ENCODE measurements at places on chromosomes 4 and X. TPM values are rescaled to one million over a fixed set of nuclear protein-coding genes. Genes with fewer than 3 reads are reported as not detected.
A peak's percentile ranks its signal among the peaks of the same experiment; 100 is the strongest.

- H3K27ac ChIP-seq = no peak overlapping the region
- H3K4me1 ChIP-seq = no peaks in the 10 kb centered on the region
- no peak overlapping the region for H3K4me3 ChIP-seq
- no peaks in the 10 kb centered on the region for H3K27me3 ChIP-seq
Observed at GRCh38 chrX:10203617-10204016, 46.8 kb downstream of the CLCN4 start.

GRCh38 chr4:109334129-109335105, 32.0 kb upstream of the COL25A1 start:
- H3K4me1 ChIP-seq = no peaks in the 10 kb centered on the region
- H3K27ac ChIP-seq = no peak overlapping the region
- H3K4me3 ChIP-seq = no peak overlapping the region

- peak within 1 kb of the TSS; percentile 77 for H3K27ac ChIP-seq
- peaks cover 7% of the 10 kb centered on the region for H3K36me3 ChIP-seq
- no peaks in the 10 kb centered on the region for H3K27me3 ChIP-seq
- H3K4me1 ChIP-seq = peaks cover 13% of the 10 kb centered on the region
Observed at GRCh38 chrX:79366873-79367749, at the start of gene ITM2A. TSS of gene ITM2A (minus strand) at chrX:79367334. CDS start at chrX:79367215, 119 bp downstream.

- no peak overlapping the region for H3K27ac ChIP-seq
- no peak overlapping the region for H3K4me3 ChIP-seq
- DNase-seq = no peak
Observed at GRCh38 chr4:48315728-48316630, 25.4 kb upstream of the SLAIN2 start.

DNA sequence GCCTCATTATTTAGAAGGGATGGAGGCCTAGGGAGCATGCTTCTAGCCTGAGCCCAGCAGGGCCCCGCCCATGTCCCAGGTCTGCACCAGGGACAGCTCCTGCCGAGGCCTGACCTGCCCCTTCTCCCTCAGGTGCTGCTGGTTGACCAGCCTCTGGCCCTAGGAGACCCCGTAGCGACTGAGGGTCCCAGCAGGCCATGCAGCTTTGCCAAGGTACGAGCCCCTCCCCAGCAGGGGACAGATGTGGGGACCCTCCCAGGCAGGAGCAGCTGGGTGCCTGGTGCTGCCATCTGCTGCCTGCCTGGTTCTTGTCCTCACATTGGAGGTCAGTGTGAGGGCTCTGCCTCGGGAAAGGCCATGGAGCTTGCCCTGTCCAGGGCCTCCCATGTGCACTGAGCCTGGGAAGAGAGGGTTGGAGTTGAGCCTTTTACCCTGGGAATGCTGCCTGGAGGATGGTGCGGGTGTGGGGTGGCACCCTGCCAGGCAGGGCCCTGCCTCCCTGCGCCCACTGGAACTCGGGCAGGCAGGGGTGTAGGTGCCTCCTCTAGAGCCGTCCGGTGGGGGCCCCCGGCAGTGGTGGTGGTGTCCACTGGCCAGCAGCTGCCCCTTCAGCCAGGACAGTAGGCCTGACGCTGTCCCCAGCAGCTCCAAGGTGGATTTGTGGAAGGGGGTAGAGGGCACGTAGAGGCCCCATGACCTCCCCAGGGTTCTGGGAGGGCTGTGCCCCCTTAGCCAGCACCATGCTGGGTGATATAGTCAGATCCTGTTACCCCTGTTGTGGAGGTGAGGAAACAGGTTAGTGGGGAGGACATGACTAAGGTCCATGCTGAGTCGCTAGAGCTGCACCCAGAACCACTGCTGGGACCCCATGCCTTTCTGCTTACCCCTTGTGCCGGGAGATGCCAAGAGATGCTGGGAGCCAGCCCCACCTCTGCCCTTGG, 2.2 kb upstream of the MSANTD1 start:
- H3K36me3 ChIP-seq = no peaks in the 10 kb centered on the region
- DNase-seq = no peak
- no peak overlapping the region for H3K4me3 ChIP-seq

Gene TCEAL6
- not detected for total RNA-seq

DNA sequence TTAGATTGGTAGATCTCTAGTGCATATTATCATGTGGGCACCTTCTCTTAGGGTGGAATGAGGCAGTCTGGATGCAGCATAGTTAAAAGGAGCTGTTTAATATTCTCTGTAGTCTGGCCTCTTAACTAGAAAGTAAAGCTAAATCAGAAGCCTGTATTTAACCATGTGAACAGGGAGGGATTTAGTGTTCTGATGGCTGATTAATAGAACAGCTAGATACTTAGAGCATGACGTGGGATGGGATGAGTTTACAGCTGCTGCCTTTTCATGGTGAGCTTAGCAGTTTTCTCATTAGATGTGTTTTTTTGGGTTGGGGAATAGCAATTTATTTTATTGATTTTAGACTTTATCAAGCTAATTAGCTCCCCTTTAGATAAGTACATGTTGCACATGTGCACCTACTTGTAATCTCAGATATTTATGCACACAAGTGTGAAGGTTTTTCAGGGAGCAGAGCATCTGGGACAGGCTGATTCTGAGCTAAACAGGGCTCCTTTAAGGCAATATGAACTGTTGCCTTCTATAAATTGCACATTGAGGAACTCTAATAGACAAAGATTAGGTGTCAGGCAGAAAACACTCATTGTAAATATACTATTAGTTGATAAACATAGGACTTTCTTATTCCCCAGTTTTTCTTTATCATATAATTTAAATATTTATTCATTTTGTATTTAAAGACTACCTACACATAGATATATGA, 34.1 kb downstream of the YIPF6 start:
- no peaks in the 10 kb centered on the region for H3K4me1 ChIP-seq
- H3K4me3 ChIP-seq = no peak overlapping the region
- no peak overlapping the region for H3K27ac ChIP-seq
- H3K36me3 ChIP-seq = peaks cover 19% of the 10 kb centered on the region
- H3K27me3 ChIP-seq = no peaks in the 10 kb centered on the region

GRCh38 chr4:111946800-111947199, 198.5 kb upstream of the FAM241A start:
- H3K27me3 ChIP-seq = no peaks in the 10 kb centered on the region
- H3K27ac ChIP-seq = no peak overlapping the region

GRCh38 chrX:10633722-10634121, 13.3 kb upstream of the MID1 start:
- no peaks in the 10 kb centered on the region for H3K27me3 ChIP-seq
- H3K4me1 ChIP-seq = no peaks in the 10 kb centered on the region
- DNase-seq = no peak

DNA sequence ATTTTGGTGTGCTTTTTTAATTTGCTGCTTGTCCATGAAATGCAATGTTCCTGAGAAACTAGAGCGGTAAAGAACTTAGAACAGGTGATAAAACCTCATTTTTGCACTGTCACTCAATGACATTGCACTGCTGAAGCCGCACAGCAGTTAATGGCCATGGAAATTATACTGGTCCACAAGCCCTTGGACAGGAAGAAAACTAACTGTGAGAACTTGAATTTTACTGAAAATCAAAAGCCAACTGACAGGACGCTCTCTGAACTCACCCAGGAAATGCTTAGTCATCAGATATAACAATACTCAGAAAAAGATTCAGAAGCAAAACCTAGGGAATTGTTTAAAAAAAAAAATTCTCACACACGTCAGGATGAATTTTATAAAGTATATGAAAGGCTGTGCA, 246.4 kb upstream of the SLC7A11 start:
- H3K27me3 ChIP-seq = no peaks in the 10 kb centered on the region
- H3K4me1 ChIP-seq = no peaks in the 10 kb centered on the region
- no peaks in the 10 kb centered on the region for H3K36me3 ChIP-seq
- no peak for DNase-seq
- H3K27ac ChIP-seq = no peak overlapping the region

DNA sequence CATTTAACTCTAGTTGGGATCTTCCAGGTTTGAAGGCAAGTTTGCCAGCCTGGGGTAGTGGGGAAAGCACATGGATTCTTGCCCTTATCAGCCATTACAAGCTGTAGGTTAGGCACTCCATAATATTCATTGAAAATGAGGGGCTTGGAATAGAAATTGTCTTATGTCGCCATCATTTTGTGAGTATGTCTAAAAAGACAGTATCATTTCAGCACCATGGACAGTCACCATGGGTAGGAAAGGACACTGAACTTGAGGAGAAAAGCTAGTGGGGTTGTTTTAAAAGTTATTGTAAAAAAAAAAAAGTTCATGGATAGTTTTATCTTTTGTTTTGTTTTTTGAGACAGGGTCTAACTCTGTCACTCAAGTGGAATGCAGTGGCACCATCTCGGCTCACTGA, 356.1 kb downstream of the HNRNPD start:
- no peaks in the 10 kb centered on the region for H3K4me1 ChIP-seq
- no peak overlapping the region for H3K27ac ChIP-seq
- H3K27me3 ChIP-seq = no peaks in the 10 kb centered on the region
- H3K4me3 ChIP-seq = no peak overlapping the region
- H3K36me3 ChIP-seq = no peaks in the 10 kb centered on the region

DNA sequence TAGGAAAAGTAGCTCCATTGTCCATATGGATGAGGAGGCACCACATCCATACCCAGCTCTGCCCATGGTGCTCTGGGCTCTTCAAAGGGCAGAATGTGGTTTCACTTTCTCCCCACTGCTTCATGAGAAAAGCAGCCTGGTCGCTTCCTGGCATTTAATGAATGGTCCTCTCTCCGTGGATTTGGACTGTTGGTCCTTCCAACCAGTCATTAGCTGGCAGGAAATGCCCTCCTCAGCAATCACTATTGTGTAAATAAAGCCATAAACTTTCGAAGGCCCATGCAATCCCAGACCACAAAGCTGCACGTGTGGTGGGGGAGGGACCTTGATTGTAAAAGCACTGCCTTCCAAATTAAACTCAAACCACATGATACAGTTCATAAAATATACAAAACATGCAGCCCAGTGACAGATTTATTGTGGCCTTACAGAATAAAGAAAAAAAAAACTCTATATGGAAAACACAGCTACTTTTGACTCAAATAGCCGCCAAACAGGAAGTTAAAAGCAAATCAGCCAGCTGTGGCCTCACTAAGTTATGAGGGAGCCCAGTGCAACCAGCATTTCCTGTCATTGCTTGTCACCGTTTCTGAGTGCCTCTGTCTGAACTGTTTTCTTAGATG, 8.1 kb downstream of the MBNL3 start:
- peak overlapping the region; percentile 67 for H3K27ac ChIP-seq
- no peaks in the 10 kb centered on the region for H3K27me3 ChIP-seq
- DNase-seq = peak; percentile 28
- peaks cover 25% of the 10 kb centered on the region for H3K4me1 ChIP-seq
- H3K36me3 ChIP-seq = no peaks in the 10 kb centered on the region

Gene PAGE2B
- 0.99 TPM for total RNA-seq

DNA sequence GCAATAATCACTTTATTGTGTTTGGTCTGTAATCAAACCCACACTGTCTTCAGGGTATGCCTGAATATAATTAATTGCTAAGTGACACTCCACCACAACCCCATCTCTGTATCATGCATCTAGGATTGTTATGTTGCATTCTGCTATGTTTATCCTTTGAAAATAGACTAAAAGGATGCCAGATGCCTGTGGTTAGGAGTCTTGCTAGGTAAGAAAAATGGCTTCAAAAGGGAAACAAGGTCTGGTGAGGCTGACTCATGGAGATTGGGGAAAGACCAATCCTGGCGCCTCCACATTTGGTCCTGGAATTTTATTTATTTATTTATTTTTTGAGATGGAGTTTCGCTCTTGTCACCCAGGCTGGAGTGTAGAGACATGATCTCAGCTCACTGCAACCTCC, 360.5 kb upstream of the SLC7A11 start:
- H3K4me1 ChIP-seq = no peaks in the 10 kb centered on the region
- H3K27me3 ChIP-seq = no peaks in the 10 kb centered on the region
- DNase-seq = no peak
- no peak overlapping the region for H3K4me3 ChIP-seq
- H3K27ac ChIP-seq = no peak overlapping the region
- H3K36me3 ChIP-seq = no peaks in the 10 kb centered on the region

Gene PSAPL1
- not detected for total RNA-seq

DNA sequence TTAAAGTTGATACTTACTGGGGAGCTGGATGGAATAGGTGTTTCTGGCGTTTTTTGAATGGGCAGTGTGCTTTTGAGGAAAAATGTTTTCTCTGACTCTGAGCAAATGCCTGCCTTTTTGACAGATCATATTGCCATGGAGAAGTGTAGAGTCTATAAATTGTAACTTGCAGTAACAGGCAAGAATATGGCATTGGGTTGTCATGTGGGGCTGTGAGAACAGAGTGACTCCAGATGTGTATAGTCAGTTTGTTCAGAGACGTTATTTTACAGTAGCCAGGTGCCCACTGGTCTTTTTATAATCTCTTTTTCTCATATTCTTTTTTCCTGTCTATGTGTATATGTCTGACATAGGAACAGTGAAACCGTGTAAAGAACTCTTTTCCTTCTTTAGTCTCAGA, 40.8 kb downstream of the RAPGEF2 start:
- H3K27me3 ChIP-seq = no peaks in the 10 kb centered on the region
- no peak for DNase-seq
- H3K36me3 ChIP-seq = no peaks in the 10 kb centered on the region
- H3K27ac ChIP-seq = no peak overlapping the region
- no peak overlapping the region for H3K4me3 ChIP-seq

Gene DCLK2
- total RNA-seq = not detected

GRCh38 chrX:28085653-28086052, 104.4 kb upstream of the DCAF8L1 start:
- no peak overlapping the region for H3K27ac ChIP-seq
- no peaks in the 10 kb centered on the region for H3K36me3 ChIP-seq
- H3K4me3 ChIP-seq = no peak overlapping the region
- DNase-seq = no peak
- no peaks in the 10 kb centered on the region for H3K27me3 ChIP-seq

DNA sequence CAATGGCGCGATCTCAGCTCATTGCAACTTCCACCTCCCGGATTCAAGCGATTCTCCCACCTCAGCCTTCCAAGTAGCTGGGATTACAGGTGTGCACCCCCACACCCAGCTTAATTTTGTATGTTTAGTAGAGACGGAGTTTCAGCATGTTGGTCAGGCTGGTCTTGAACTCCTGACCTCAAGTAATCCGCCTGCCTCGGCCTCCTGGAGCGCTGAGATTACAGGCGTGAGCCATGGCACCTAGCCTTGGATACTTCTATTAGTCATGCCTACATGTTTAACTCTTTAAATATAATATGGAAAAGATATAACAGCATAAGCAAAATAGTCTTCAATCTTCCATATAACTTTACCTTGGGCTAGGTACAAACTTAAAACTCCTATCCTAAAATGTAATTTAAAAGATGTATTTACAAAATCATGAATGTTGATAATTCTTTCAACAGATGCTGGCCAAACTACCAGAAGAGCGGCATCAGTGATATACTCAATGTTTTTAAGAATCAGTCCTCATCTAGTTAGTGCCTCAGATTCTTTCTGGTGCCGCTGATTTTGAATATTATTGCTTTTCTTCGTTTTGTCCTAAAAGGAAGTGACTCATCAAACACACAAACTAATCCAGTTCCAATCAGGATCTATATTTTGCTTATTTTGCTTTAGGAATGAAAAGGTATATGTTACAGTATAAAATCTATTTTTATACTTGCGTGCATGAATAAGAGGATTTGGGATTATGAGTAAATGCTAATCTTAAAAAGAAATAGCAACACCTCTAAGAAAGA, 23.7 kb downstream of the FAM241A start:
- peaks cover 6% of the 10 kb centered on the region for H3K4me1 ChIP-seq
- no peaks in the 10 kb centered on the region for H3K36me3 ChIP-seq
- no peak overlapping the region for H3K4me3 ChIP-seq
- H3K27me3 ChIP-seq = no peaks in the 10 kb centered on the region
